ENCODE measurements at places on chromosomes 13 and 19.

DNA sequence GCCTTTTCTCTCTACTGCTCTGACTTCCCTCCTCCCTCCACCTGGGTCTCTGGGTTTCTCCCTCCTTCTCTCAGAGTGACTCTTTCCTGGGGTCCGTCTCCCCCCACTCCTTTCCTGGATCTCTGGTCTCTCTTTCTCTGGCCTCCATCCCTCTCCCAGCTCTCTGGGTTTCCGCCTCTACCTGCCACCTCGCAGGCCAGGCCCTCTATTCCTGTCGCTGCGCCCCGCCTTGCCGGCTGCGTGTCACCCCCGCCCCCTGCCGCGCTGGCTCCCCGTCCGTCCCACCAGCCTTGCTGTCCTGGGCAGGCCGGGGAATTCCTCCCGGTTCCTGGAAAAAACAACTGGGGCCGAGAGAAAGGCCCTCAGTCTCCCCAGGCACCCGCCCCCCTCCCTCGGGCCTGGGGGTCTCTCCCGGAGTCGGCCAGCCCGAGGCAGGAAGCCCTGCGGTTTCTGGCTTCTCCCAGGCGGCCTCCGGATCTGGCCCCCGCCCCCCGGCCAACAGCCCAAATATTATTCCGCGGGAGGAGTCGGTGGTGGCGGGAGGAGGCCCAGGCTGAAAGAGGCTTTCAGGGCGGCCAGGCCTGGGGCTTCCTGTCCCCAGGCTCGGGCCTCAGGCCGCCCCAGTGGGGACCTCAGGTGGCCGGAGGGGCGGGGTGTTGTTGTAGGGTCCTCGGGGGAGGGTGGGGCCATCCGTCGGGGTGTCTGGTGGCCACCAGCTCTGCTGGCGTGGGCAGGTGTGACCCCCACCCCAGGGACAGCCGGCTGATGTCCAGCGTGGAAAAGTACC, 9.3 kb downstream of the IRF2BP1 start:
- DNase-seq, result no peak

GRCh38 chr13:107376341-107377125, 808.6 kb upstream of the ARGLU1 start:
- DNase-seq, result no peak

GRCh38 chr13:31224174-31224669, 24.4 kb downstream of the B3GLCT start:
- DNase-seq, result no peak

GRCh38 chr19:19257836-19258588, 15.1 kb downstream of the TM6SF2 start:
- DNase-seq, result no peak

GRCh38 chr19:48296963-48297734, 27.3 kb downstream of the ZNF114 start:
- no peak for DNase-seq

- DNase-seq, result no peak
Measured at GRCh38 chr13:98313023-98313921, 136.2 kb upstream of the RNF113B start.

- no peak for DNase-seq
Measured at GRCh38 chr13:73036566-73036965, 22.2 kb upstream of the KLF5 start.

GRCh38 chr19:2081873-2082810, 14.0 kb downstream of the MOB3A start:
- DNase-seq, result no peak

- peak; percentile 29 for DNase-seq
Measured at GRCh38 chr19:55383279-55384130, 587 bp downstream of the TMEM238 start.

GRCh38 chr13:35765366-35765765, 288.9 kb upstream of the MAB21L1 start:
- DNase-seq, result no peak

GRCh38 chr19:13044231-13044836, 49.1 kb downstream of the NFIX start:
- DNase-seq, result no peak

DNA sequence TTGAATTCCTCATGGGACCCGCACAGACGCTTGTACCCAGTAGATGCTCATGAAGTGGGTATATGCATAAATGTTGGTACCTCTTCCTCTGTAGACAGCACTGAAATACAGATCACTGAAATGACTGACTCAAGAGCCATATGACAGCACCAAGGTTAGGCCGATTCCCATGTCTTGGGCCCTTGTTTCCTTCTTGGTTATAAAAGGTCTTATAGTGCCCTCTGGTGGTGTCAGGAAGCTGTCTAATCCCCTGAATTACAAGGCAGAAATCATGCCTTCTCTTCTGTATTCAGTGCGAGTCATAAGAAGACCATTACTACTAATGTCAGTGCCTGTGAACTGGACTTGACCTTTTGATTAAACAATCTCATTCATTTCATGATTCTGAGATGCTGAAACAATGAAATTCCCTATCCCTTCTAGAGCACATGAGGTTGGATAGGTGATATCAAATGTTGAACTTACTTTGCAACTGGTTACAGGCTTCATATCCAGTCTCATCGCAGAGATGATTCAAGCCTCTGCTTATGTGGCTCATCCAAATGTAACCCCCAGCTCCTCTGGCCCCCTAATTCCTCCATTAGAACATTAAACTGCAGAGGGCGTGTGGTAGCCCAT, 59.7 kb downstream of the SPATA13 start:
- DNase-seq, result peak; percentile 44

Data from activated T-cell treated with anti-CD3 and anti-CD28 coated beads for 24 hours (primary cell).